ENCODE measurements at places on chromosomes 2 and 18.

DNA sequence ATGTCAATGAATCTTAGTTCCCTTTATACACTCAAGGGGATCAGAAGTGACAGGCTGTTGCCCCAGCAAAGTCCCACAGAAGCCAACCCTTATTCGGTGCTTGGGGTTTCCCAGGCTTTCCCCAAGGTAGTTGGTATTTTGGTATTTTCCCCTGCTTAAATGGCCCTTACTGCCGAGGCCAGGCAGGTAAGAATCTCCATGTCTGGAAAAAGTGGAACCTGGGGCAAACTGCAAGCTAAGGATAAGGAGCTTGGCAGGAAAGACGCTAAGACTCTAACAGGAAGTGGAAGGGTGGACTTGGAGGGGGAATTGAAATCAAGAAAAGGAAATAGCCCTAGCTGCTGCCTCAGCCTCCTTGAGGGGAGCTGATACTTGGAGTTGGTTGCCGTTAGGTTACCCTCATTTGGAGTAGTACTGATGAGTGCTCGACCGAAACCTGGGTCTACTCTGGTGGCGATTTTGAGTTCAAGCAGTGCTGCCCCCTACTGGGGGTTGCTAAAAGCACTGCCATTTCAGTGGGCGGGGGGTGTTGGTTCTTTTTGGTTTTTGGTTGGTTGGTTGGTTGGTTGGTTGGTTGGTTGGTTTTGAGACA is 3.3 kb upstream of the GPBAR1 start:
- DNase-seq = peak; percentile 76

- peak; percentile 52 for DNase-seq
These were observed 78.4 kb downstream of the LIMS1 start for GRCh38 chr2:108612514-108613183.

- no peak for DNase-seq
These were observed 34.6 kb downstream of the ZNF407 start for GRCh38 chr18:74632351-74632679.

GRCh38 chr2:186459009-186459408 is 27.1 kb upstream of the ZC3H15 start:
- DNase-seq = no peak

DNA sequence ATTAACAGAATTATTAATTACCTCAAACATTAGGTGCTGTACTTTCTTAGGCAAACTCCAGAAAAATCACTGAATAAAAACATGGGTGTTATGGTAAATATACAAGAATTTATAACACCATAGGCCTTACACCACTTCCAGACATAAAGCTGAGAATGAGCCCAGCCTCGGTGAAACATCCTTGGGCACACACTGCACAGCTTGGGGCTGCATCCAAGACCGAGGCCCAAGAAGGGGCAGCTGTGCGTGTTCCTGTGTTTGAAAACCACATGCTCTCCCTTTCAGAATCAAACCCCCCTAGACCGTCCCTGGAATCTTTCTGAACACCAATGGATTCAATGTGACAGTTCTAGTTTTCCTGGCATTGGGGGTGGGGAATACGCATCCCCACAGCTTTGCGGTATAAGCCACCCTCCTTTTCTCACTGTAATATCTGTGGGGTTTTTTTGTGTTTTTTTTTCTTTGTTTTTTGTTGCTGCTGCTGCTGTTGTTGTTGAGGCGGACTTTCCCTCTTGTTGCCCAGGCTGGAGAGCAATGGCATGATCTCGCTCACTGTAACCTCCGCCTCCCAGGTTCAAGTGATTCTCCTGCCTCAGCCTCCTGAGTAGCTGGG is 12.9 kb downstream of the ERFE start:
- DNase-seq = no peak

GRCh38 chr18:45417392-45417791 is 197.9 kb upstream of the SLC14A2 start:
- no peak for DNase-seq

DNA sequence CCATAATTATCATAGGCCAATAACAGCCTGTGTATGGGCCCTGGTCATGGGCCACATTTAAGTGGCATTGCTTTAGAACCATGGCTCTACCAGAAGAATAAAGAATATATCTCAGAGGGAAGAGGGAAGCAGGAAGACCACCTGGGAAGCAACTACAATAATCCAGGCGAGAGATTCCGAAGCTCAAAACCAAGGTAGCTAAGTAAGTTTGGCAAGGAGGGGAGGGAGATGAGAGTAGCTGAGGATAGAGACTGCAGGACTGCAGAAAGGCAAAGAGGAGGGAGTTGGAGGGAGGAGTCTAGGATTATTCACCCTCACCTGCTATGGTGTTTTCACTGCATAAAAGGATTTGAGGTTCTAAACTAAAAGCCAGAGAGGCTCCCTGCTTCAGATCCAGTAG is 293.5 kb downstream of the SETBP1 start:
- no peak for DNase-seq

- DNase-seq = no peak
These were observed 168.3 kb downstream of the MAP2 start for GRCh38 chr2:209592106-209592505.

DNA sequence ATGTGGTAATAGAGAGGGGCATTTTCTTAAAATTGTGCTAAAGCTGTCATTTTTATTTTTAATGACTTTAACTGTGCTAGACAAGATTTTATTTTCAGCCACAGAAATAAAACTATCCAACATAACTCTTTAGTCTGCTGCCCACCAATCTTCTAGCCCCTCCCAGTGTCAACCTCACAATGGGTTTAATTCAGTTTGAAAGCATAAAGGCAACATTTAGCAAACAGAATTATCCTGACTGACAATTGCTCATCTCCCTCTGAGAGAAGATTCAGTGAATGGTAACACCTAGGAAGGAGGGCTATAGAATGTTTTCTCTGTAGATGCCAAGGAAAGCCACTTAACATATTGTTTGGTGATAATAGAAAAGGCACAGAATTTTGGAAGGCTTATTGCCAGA is 5.2 kb downstream of the ERMN start:
- no peak for DNase-seq
